Caudate nucleus (tissue), 63 donors: ENCODE measurements at places on chromosomes 1 and 21.

DNA sequence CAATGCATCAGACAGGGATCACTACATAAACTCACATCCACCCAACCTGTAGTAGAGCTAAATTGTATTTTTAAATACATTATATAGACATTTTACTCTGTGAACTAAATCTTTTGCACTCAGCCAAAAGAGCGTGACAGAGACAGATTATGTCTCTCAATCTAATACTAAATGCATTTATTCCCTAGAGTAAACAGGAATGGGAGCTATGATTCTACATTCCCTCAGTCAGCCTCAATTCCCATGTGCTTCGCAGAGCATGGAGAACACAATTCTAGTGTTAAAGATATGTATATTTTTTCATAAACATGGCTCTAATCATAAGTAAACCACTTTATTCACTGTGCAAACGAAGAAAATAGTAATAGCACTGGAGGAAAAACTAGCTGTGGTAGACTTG lies 16.5 kb downstream of the PIGK start:
- no peak for DNase-seq

DNA sequence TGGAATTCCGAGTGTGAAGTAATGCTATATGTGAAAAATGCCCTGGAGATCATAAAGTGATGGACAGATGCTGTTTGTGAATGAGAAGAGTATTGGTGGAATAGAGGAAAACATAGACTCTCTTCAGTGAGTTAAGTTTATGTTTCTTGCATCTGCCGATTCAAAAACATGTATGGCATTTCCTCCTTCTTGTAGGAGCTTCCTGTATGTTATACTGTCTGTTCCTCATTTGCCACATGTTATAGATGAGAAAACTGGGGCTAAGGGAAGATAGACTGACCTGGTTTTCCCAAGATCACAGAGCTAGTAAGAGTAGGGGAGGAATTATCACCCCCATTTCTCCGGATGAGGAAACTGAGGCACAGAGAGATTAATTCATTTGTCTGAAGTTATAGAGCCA lies 41.1 kb upstream of the IL20 start:
- DNase-seq = no peak

GRCh38 chr1:235802573-235803346 lies 63.9 kb downstream of the LYST start:
- DNase-seq = no peak

- no peak for DNase-seq
Observed at GRCh38 chr1:24020025-24020424, 39.9 kb upstream of the SRSF10 start.

DNA sequence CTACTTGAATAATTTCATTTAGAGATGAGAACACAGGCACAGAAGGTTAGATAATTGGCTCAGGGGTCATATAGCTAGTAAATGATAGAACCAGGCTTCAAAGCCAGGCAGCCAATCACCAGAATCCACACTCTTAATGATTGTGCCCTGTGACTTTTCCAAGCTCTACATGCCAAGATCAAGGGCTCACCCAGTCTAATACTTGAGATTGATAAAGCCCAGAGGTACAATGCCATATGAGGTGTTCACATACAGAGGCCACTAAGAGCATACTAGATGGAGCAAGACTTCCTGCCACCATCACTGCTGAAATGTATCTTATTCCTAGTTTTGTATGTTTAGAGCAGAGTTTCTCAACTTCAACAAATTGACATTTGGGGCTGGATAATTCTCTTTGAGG lies 40.9 kb upstream of the MCOLN3 start:
- no peak for DNase-seq
